H1 (cell line): ENCODE measurements at places on chromosomes 2 and 18. TPM values are rescaled to one million over a fixed set of nuclear protein-coding genes. Genes with fewer than 3 reads are reported as not detected.

GRCh38 chr2:216540920-216541319, 42.3 kb downstream of the RPL37A start:
- H3K36me3 ChIP-seq = no peaks in the 10 kb centered on the region
- no peaks in the 10 kb centered on the region for H3K4me1 ChIP-seq
- H3K27ac ChIP-seq = no peak overlapping the region
- no peak for DNase-seq
- H3K4me3 ChIP-seq = no peak overlapping the region

- no peaks in the 10 kb centered on the region for H3K27me3 ChIP-seq
- H3K27ac ChIP-seq = no peak overlapping the region
- H3K4me3 ChIP-seq = no peak overlapping the region
These were observed 97.4 kb upstream of the UBE2E3 start for GRCh38 chr2:180882959-180883358.

DNA sequence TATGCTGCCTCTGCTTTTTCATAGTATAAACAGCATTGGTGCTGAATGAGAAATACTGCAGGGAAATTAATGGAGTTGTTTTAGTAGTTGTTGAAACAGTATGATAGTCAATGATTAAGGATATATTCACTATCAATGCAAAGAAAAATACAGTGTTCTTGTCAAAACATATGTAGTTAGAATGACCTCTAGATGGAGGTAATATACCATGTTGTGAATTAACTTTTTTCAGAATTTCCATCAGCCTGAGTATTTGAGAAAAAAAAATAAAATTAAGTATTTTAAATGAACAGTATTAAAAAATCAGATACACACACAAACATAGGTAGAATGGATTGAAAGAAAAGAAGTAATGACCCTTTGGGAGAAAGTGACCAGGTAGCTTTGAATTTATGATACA, 59.5 kb downstream of the RMDN2 start:
- no peaks in the 10 kb centered on the region for H3K4me1 ChIP-seq
- DNase-seq = no peak
- H3K27ac ChIP-seq = no peak overlapping the region
- no peak overlapping the region for H3K4me3 ChIP-seq
- no peaks in the 10 kb centered on the region for H3K27me3 ChIP-seq
- no peaks in the 10 kb centered on the region for H3K36me3 ChIP-seq

DNA sequence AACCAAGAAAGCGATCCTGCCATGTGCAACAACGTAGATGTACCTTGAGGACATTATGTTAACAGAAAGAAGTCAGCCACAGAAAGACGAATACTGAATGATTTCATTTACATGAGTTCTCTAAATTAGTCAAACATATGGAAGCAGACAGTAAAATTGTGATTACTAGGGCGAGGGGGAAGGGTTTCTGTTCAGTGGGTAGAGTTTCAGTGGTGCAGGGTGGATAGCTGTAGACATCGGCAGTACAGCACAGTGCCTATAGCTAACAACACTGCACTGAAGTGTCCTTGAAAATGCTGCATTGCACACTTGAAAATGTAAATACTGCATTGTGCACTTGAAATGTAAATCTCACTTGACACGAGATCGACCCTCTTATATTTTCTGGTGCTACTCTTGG, 275.3 kb downstream of the GALR1 start:
- no peak overlapping the region for H3K4me3 ChIP-seq
- H3K27ac ChIP-seq = no peak overlapping the region
- H3K4me1 ChIP-seq = no peaks in the 10 kb centered on the region
- no peak for DNase-seq
- no peaks in the 10 kb centered on the region for H3K36me3 ChIP-seq

DNA sequence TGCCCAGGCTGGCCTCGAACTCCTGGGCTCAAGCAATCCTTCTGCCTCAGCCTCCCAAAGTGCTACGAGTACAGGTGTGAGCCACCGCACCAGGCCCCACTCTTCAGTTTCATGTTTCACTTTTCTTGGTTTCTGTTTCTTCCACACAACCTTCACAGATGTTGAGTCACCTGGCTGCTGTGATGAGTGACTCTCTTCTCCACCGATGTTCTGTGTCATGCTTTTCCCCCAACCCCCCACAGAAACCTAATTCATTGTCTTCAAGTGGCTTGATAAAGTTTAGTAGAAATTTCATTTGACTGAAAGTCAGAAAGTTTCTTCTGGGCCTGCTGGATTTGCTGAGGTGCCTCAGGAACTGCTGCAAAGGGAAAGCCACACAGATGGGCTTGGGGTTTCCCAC, 78.5 kb downstream of the SPHKAP start:
- no peak overlapping the region for H3K4me3 ChIP-seq
- no peaks in the 10 kb centered on the region; the same call in 1 of the 2 replicates for H3K4me1 ChIP-seq
- H3K27ac ChIP-seq = no peak overlapping the region
- DNase-seq = no peak
- H3K36me3 ChIP-seq = no peaks in the 10 kb centered on the region

DNA sequence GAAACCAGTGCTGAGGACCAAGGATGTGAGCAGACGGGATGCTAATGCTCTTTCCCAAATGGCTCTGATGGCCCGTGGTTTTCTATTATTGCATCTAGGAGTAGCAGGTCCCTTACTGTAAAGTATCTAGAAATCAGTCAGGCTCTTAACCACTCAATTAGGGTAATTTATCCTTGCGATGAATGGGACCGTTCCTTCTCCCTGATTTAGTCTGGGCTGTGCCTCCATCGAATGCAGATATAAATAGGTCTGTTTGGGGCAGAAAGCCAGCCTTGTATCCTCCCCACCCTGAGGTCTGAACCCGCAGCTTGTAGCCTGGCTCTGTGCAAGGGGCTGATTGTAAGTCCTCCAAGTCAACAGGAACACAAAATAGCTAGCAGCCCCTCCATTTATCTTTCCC, 9.5 kb upstream of the SMARCAL1 start:
- H3K27ac ChIP-seq = no peak overlapping the region
- H3K27me3 ChIP-seq = no peaks in the 10 kb centered on the region
- no peaks in the 10 kb centered on the region for H3K36me3 ChIP-seq
- DNase-seq = no peak

- DNase-seq = no peak
- no peaks in the 10 kb centered on the region for H3K36me3 ChIP-seq
- H3K27ac ChIP-seq = no peak overlapping the region
- H3K4me3 ChIP-seq = no peak overlapping the region
- no peaks in the 10 kb centered on the region for H3K27me3 ChIP-seq
These were observed 16.4 kb upstream of the GPR55 start for GRCh38 chr2:230941202-230942180.

- H3K4me1 ChIP-seq = 0 out of 2 replicates have a peak, but pooled peaks cover 2% of the 10 kb centered on the region
- no peak for DNase-seq
- no peak overlapping the region for H3K4me3 ChIP-seq
- H3K27me3 ChIP-seq = no peaks in the 10 kb centered on the region
These were observed 12.1 kb downstream of the CCDC141 start for GRCh38 chr2:179037807-179038206.

DNA sequence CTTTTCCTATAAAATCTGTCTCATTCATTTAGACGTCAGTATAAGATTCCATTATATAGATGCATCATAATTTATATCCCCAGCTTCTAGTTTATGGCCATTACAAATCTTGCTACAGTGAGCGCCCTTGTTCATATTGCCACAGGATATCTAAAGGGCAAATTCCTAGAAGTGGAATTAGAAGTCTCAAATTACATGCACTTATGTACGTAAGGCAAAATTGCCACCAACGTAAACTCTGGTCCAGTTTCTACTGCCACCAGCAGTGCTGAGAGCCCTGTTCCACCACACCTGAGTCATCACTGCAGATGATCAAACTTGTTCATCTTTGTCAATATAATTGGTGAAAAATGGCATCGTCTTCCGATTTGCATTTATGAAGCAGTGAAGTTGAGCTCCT, 90.9 kb upstream of the ID2 start:
- no peaks in the 10 kb centered on the region for H3K36me3 ChIP-seq
- H3K27me3 ChIP-seq = 0 out of 2 replicates have a peak, but pooled peaks cover 2% of the 10 kb centered on the region
- DNase-seq = no peak
- H3K4me1 ChIP-seq = no peaks in the 10 kb centered on the region; the same call in none of the 2 replicates

The TUBA4B gene
- 0.24 TPM in 1 of 2 replicates, not detected in the other for total RNA-seq

- H3K4me3 ChIP-seq = no peak overlapping the region
- H3K36me3 ChIP-seq = no peaks in the 10 kb centered on the region
- no peak overlapping the region for H3K27ac ChIP-seq
- H3K27me3 ChIP-seq = no peaks in the 10 kb centered on the region
These were observed 150.0 kb upstream of the LRP1B start for GRCh38 chr2:142280831-142281230.

GRCh38 chr2:61493523-61493942, 22.6 kb upstream of the USP34 start:
- DNase-seq = no peak
- H3K27me3 ChIP-seq = no peaks in the 10 kb centered on the region
- peaks cover 73% of the 10 kb centered on the region for H3K36me3 ChIP-seq
- no peak overlapping the region for H3K4me3 ChIP-seq
- no peaks in the 10 kb centered on the region for H3K4me1 ChIP-seq

The IMP4 gene
- 93.7 and 96.8 TPM in 2 replicates for total RNA-seq

GRCh38 chr2:1253629-1254028, 159.6 kb upstream of the TPO start:
- H3K36me3 ChIP-seq = 0 out of 2 replicates have a peak, but pooled peaks cover 2% of the 10 kb centered on the region
- H3K4me3 ChIP-seq = no peak overlapping the region
- H3K4me1 ChIP-seq = no peaks in the 10 kb centered on the region
- no peak overlapping the region for H3K27ac ChIP-seq

The OTOS gene
- 0.63 TPM in 1 of 2 replicates, not detected in the other for total RNA-seq

The EPAS1 gene
- total RNA-seq = 3.7 and 4.9 TPM in 2 replicates

GRCh38 chr2:24088821-24089359, 4.3 kb upstream of the TP53I3 start:
- no peak overlapping the region for H3K4me3 ChIP-seq
- no peaks in the 10 kb centered on the region for H3K36me3 ChIP-seq
- H3K27ac ChIP-seq = no peak overlapping the region
- H3K4me1 ChIP-seq = peaks cover 6% of the 10 kb centered on the region

The DUSP2 gene
- 8.7 and 10.1 TPM in 2 replicates for total RNA-seq

GRCh38 chr2:20100711-20101110, 49.3 kb upstream of the LAPTM4A start:
- no peaks in the 10 kb centered on the region for H3K27me3 ChIP-seq
- H3K4me1 ChIP-seq = no peaks in the 10 kb centered on the region
- no peak overlapping the region for H3K27ac ChIP-seq
- no peak overlapping the region for H3K4me3 ChIP-seq

DNA sequence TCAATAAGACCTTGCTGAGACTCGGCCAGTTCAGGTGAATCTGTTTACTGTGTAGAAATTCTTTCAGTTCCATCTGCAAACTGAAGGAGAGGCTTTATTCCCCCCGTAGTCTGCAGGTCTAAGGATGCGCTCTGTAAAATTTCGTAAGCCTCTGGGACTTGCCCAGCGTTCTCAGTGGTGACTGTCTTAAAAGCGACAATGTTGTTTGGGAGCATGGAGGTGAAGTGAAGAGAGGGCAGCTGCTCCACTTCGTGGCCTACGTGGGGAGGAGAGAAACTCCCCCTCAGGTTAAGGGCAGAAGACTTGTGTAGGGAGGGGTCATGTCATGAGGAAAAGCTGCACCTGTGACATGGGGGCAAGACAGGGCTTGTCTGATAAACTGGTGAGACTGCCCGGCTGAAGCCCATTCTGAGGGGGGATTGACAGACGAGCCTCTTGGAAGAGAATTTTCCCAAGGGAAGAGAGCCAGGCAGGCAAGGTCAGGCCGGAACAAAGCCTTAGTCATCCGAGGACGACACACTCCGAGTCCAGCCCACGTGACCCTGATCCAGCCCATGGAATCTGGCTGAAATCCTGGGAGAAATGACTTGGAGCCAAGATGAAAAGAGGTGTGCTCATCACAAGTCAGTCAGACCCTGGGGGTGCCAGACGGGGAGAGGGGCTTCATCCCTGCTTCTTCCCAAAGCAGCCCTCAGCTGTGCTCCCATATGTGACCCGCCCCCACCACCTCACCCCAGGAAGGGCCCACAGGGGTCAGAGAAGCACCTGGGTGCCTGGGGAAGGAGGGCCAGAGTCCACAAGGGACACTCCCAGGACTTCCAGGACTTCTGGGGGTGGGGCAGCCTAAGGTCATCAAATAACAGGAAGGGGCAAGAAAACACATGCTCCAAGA, 88.5 kb upstream of the SH3BP4 start:
- H3K36me3 ChIP-seq = no peaks in the 10 kb centered on the region
- DNase-seq = no peak
- no peak overlapping the region for H3K4me3 ChIP-seq
- no peaks in the 10 kb centered on the region for H3K4me1 ChIP-seq
- no peaks in the 10 kb centered on the region for H3K27me3 ChIP-seq
- H3K27ac ChIP-seq = no peak overlapping the region

DNA sequence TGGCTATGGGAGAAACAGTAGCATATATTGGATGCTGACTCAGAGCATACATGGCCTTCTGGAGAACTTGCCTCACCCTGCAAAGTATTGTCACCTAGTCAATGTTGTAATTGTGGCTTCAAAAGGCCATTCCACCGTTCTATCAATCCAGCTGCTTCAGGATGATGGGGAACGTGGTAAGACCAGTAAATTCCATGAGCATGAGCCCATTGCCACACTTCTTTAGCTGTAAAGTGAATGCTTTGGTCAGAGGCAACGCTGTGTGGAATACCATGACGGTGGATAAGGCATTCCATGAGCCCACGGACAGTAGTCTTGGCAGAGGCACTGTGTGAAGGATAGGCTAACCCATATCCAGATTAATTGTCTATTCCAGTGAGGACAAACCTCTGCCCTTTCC, 1300.1 kb upstream of the ACVR2A start:
- no peaks in the 10 kb centered on the region for H3K36me3 ChIP-seq
- H3K27me3 ChIP-seq = no peaks in the 10 kb centered on the region
- H3K4me1 ChIP-seq = peaks cover 16% of the 10 kb centered on the region; the same call in 1 of the 2 replicates

GRCh38 chr18:8933714-8934284, 168.7 kb upstream of the NDUFV2 start:
- peaks cover 10% of the 10 kb centered on the region; the same call in 1 of the 2 replicates for H3K4me1 ChIP-seq
- H3K4me3 ChIP-seq = no peak overlapping the region
- no peaks in the 10 kb centered on the region for H3K36me3 ChIP-seq
- no peaks in the 10 kb centered on the region for H3K27me3 ChIP-seq

The ARHGEF4 gene
- total RNA-seq = 13.3 and 14.6 TPM in 2 replicates

The CHMP3 gene
- total RNA-seq = 21.7 and 21.9 TPM in 2 replicates

The CD302 gene
- 0.61 and 0.76 TPM in 2 replicates for total RNA-seq

DNA sequence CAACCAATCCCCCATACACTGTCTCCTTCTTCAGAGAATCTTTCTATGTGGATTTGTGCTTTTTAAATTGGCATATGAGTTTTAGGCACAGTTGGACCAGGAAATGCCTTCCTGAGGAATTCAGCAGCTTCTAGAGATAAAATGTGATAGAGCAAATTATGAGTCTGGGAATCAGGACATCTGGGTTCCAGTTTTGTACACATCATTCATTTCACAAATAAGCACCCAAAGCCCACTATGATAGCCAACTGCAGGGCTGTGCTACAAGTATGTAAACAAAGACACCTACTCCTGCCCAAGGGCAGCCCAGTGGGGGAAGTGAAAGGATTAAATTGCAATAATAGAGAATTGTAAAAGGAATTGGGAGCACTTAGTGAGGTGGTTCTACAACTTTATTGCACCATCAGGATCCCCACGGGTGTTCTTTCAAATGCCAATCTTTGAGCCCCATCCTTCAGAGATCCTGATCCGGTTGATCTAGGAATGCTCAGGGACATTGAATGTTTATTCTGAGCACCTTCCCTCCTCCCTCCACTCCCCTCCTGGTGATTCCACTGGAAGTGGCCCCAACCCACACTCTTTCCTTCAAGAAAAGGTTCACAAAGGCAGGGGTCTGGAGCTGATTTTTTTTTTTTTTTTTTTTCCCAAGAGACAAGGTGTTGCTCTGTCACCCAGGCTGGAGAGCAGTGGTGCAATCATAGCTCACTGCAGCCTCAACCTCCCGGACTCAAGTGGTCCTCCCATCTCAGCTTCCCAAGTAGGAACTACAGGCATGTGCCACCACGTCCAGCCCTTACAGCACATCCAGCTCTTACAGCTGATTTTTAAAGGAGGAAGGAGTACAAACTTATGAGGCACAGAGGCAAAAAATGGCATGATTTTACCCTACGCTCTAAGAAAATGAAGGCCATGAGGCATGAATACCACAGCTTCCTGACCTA, 11.1 kb upstream of the KCMF1 start:
- peak; percentile 66 for DNase-seq
- H3K27me3 ChIP-seq = no peaks in the 10 kb centered on the region
- H3K4me1 ChIP-seq = peaks cover 28% of the 10 kb centered on the region
- H3K36me3 ChIP-seq = peaks cover 5% of the 10 kb centered on the region; the same call in 1 of the 2 replicates
- peak overlapping the region; percentile 87 for H3K27ac ChIP-seq
- H3K4me3 ChIP-seq = no peak overlapping the region
